Activated CD8-positive, alpha-beta memory T cell treated with anti-CD3 and anti-CD28 coated beads for 48 hours (primary cell): ENCODE measurements at places on chromosomes 3 and 15.

DNA sequence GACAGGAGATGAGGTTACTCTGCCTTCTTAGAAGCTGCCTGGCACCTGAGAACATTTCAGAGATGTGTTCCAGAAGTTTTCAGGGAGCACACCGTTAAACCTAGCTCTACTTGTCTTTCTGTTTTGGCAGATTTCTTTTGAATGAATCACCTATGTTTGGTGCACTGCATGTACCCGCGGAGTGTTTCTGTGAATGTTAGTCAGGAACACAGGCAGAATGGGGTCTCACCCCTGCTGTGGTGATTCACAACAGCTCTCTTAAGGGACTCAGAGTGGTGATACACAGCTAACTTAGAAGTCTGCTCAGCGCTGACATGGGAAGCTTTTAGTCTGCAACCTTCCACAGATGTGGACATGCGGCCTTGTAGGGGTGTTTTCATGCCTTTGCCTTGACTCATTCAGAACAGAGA, 24.0 kb downstream of the TSEN2 start:
- no peak for DNase-seq

- no peak for DNase-seq
Observed at GRCh38 chr3:149528340-149528650, 53.8 kb downstream of the TM4SF4 start.

- DNase-seq = no peak
Observed at GRCh38 chr3:141552440-141552991, 65.7 kb downstream of the RASA2 start.

DNA sequence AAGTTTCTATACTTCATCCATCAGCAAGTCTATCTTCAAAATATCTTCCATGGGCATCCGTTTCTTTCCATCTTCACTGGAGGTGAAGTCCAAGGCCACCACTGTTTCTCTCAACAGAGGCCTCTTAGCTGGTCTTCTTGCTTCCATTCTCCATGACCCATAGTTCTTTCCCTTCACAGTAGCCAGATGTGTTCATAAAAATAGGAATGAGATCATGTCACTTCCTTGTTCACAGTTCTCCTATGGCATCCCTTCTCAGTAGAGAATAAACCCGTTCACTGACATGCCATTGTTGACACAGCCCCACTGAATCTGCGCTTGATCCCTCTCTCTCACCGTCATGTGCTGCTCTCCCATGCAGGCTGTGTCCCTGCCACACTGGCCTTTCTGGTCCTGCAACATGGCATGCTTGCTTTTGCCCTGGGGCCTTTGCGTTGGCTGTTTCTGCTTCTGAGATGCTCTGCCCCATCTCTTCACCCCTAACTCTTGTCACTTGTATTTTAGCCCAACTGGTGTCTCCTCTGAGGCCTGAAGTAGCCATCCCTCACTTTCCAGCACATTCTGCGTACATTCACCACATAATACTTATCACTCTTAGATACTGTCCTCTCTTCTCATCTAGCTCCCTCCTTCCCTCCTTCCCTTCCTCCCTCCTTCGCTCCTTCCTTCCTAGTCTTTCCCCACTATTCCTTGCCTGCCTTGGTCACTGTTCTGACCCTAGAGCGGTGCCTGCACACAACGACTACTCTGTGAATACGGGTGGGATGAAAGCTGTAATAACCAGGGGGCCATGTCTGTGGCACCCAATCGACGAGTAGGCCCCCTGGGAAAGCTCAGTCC, 42.0 kb downstream of the STARD5 start:
- no peak for DNase-seq

DNA sequence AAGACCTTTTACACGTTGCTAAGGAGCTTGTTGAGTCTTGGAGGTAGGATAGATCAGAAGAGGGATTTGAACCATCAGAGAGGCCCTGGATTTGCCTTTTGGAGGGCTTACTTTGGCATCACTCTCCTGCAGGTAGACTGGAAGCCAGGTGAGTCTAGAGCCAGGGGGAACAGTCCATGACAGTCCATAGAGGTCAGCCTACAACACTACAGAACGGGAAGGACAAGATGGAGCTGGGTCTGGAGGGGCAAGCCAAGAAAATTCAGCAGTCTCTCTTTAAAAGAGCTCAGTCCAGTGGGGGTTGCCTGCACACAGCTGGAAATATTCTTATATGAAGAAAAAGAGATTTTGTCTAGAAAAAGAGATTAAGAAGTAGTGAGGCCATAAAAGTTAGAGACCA, 60.7 kb downstream of the HHLA2 start:
- DNase-seq = no peak

DNA sequence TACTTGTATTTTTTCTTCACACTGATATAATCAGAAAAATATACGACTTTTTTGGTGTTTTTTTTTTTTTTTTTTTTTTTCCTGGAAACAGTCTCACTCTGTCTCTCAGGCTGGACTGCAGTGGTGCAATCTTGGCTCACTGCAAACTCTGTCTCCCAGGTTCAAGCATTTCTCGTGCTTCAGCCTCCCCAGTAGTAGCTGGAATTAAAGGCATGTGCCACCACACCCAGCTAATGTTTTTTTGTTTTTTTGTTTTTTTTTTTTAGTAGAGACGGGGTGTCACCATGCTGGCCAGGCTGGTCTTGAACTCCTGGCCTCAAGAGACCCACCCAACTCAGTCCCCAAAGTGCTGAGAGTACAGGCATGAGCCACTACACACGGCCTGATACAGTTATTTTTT, 20.8 kb upstream of the DNAAF4 start:
- no peak for DNase-seq

- DNase-seq = no peak
Observed at GRCh38 chr15:52566889-52567288, 1.9 kb downstream of the ARPP19 start.

GRCh38 chr3:114552527-114552812, 258.6 kb downstream of the TIGIT start:
- no peak for DNase-seq

DNA sequence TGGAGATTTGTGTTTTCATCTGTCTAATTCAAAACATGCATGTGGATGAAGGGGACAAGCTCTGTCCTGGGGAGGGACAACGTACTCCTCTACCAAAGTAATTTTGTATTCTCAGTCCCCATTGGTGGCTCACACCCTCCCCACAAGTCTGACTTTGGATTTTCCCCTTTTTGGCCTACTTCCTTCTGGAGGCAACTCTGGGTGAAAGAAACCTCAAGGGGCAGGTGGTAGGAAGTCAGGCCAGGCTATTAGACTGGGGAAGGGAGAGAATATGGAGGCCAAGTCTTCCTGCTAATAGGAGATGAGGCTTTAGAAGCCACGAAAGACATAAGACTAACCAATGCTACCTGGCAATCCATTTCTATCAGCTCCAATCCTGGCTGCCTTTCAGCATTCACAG, 124.9 kb upstream of the RASGRP1 start:
- no peak for DNase-seq

GRCh38 chr3:179151474-179151873, 3.3 kb downstream of the PIK3CA start:
- DNase-seq = no peak

- DNase-seq = no peak
Observed at GRCh38 chr15:85673326-85673725, 121.4 kb downstream of the KLHL25 start.

DNA sequence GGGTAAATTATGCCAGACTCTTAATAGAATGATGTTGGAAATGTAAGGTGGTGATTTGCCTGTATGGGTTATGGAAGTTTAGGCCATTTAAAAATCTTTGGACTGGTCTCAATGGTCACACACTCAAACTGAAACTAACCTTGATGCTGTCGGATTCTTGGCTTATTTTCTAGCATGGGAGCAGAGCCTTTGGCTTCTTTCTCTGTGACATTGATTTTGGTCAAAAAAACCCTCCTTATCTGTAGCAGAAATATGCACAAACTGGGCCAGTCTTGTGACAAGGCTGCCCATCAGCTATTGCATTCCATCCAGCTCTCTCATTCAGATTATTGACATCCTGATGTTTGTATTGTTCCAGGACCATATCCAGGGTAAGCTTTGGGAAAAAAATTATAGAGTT, 35.9 kb downstream of the ARPP21 start:
- DNase-seq = no peak

DNA sequence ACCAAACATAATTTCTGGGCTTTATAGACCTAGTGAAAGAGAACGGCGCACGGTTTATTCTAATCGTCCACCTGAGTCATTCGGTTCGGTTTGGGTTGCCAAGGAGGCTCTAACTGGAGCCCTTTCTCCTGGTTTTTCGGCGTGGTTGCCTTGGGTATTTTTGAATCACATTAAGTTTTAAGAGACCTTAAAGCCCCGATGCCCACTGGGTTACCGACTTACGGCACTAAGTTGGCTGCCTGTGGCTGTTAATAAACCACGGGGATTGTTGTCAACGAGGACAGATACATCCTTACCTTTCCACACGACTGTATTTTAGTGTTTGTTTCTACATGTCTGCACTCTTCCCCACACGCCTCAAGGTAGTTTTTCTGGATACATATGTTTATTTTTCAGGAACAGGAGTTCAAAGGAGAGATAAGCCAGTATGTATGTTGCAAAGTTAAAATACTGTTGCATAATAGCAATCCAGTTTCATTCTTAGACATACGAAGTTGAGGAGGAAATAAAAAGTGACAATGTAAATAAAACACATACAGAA, 1.2 kb upstream of the ANP32A start:
- no peak for DNase-seq

DNA sequence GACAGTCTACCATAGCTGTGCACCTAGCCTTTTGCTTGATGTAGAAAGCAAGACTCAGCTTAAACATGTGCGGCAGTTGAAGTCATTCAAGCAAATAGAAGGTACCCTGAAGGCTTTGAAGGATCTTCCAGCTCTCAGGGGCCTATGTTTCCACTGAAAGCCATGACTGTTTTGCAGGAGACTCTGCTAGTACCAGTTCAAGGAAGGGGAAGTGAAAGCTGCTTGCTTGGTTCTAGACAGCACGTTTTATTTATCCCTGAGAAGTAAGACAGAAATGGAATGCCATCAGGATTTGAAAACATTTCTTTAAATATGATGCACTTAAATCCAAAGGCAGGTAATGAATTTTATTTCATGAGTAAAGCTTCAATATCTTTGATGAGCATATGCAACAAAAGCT, 311.4 kb downstream of the PDCD6IP start:
- DNase-seq = no peak

DNA sequence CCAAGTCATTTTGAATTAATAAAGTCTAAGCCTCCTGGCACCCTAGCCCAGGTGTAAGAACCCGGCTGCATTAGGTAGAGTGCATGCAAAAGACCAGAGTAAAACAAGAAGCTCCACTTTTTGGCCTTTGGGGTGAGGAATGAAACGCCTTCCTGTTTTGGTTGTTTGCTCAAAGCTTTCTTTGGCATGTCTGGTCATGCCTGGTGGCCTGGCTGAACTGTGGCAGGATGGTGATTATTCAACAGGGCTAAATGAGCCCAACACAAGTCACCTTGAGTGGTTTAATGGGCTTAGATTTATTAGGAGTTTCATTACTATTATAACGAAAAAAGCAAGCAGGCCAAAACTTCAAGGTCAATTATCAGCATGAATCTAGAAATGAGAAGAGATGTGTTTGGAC, 40.9 kb upstream of the LDHAL6B start:
- DNase-seq = no peak
